ENCODE measurements at places on chromosomes 2 and 18.
A peak's percentile ranks its signal among the peaks of the same experiment; 100 is the strongest.

- no peak for DNase-seq
Observed at GRCh38 chr2:129296806-129297205, 682.7 kb upstream of the RAB6C start.

DNA sequence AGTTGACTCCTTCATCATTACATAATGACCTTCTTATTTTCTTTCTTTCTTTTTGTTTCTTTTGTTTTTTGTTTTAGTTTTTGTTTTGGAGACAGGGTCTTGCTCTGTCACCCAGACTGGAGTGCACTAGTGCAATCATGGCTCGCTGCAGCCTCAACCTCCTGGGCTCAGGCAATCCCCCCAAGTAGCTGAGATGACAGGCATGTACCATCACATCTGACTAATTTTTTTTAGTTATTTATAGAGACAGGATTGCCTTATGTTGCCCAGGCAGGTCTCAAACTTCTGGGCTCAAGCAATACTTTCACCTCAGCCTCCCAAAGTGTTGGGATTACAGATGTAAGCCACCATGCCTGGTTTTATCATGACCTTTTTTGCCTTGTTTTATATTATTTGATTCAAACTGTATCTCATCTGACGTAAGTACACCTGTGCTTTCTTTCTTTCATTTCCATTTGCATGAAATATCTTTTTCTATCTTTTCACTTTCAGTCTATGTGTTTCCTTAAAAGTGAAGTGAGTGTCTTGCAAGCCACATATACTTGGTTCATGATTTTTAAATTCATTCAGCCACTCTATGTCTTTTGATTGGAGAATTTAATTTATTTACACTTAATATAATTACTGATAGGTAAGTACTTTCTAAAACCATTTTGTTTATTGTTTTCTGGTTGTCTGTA lies 39.1 kb downstream of the SP100 start:
- DNase-seq: no peak

- DNase-seq: no peak
Observed at GRCh38 chr18:8933714-8934284, 168.7 kb upstream of the NDUFV2 start.

DNA sequence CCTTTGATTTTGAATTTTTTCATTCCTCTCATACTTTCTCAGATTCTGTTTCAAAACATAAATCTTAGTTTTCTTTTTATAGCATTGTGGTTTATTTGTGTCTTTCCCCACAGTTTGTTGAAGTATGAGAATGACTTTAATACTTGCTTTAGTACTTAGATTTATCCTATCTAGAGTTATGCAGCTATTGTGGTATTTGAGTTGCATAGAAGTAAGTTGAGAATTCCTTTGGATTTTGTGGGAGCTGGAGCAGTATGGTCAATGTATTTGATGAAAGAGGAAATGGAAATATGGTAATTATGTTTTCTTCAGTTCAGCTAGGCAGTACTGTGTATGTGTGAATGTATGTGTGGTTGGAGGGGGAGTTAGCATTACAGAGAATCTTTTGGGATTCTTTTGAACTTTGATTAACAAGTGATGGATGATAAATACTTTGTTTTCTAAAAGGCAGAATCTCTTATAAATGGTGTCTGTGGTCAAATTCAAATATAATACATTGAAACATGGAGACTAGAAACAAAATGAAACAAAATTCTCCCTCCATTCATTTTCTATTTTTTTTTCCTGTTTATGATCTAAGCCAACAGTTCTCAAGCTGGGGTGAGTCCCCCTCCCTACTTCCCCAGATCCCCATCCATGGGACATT lies 3.0 kb downstream of the ACVR2A start:
- DNase-seq: no peak

GRCh38 chr18:74534150-74534969 lies at the start of gene CNDP1:
Gene CNDP1 (plus strand): TSS chr18:74534500. CDS start chr18:74534668, 168 bp downstream.
- peak; percentile 21 for DNase-seq

- no peak for DNase-seq
Observed at GRCh38 chr2:74033375-74033774, 48.7 kb downstream of the TET3 start.

- DNase-seq: peak; percentile 64
Observed at GRCh38 chr2:232292395-232293154, 86.0 kb upstream of the ALPP start.

- DNase-seq: no peak
Observed at GRCh38 chr18:45854036-45854586, 28.6 kb downstream of the SIGLEC15 start.

DNA sequence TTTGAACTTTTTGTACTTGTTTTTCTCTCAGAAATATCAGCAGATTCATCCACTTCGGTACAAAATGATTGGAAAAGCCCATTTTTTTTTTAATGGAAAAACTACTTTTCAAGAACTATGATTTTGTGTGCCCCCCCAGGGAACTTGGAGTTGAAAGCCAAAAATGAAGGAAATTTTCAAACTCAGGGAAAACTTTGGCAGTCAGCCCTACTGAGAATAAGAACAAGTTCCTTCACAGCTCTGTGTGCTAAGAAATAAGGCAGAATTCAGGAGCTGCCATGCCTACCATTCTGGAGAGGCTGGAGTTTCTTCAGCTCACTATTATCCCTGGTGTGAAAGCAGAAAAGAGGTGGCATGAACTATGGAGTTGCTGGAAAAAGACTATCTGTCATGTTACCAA lies 226.0 kb upstream of the SLC35G4 start:
- no peak for DNase-seq

- no peak for DNase-seq
Observed at GRCh38 chr2:233934524-233934923, 17.4 kb downstream of the TRPM8 start.

Data from activated T-cell treated with anti-CD3 and anti-CD28 coated beads, Interleukin-2, amount 50 U/mL, for 24 hours (primary cell).